ENCODE measurements at places on chromosomes 5 and 9. TPM values are rescaled to one million over a fixed set of nuclear protein-coding genes. Genes with fewer than 3 reads are reported as not detected.

IL17B gene
- not detected for total RNA-seq

IFNE gene
- not detected for total RNA-seq

- DNase-seq: no peak
Measured at GRCh38 chr9:98707166-98708102, 1.3 kb downstream of the GABBR2 start.

DNA sequence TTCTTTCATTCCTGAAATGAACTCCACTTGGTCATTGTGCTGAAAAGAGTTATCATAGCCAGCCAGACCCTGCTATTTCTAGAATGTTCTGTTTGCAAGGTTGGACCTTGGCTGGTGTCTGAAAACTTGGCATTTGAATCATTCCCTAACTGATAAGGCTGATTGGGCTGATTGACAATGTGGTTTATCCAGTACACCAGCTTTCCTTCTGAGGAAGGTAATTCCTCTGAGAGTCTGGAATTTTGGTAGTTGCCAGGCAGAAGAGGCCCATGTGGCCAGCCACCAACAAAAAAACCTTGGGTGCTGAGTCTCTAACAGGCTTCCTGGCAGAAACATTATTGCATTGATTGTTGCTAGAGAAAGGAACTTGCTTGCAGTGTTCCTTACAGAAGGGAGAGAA lies 15.3 kb downstream of the SEC61B start:
- DNase-seq: no peak

DNA sequence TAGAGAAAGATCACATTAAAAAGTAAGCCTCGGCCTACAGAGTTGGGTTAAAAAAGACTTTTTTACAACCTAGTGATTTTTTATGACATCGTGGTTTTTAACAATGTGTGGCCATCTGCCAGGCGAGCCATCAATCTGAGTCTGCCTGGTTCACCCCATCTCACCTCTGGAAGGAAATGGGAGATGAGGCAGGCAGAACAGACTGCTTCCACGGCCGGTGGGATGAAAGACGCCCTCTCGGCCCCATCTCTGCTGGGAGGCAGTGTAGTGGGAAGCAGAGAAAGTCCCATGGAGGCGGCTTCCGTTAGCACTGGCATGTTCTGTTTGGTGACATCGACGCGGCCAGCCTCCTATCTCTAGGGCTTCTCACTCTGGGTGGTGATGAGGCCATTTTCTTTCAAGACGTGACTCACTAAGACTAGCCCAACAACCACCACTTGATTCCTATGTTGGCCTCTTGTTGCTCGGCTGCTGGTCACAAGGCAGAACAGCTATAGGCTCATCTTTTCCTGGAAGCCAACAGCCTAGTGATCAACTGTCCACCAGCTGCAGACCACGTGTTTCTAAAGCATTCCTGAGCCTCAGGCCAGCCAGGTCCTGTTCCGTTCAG lies 132.4 kb upstream of the OTULINL start:
- no peak for DNase-seq
